ACHN (cell line): ENCODE measurements at places on chromosomes 5 and 9.
A peak's percentile ranks its signal among the peaks of the same experiment; 100 is the strongest.

DNA sequence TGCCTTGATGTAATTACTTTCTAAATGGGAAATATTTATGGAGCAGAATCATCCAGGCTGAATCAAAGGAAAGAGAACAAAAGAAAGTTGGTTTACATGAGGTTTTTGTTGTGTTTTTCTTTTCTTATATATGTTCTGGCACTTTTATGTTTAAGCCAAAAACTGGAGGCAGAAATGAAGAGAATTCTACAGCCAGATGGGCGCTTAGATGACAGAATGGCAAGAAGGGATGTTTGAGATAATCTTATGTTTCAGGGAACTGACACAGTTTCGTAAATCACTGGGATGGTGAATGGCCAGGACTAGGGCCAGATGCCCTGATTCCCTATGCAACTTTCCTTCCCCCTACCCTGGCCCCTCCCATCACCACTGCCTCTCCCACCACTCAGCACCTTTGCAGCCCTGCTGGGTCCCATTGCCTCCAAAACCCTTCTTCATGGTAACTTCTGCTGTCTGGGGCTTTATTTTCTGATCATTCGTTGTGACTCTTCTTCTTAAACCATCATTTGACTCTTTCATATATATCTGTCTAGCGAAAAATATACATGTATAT lies 111.8 kb downstream of the EFNA5 start:
- no peak for DNase-seq

DNA sequence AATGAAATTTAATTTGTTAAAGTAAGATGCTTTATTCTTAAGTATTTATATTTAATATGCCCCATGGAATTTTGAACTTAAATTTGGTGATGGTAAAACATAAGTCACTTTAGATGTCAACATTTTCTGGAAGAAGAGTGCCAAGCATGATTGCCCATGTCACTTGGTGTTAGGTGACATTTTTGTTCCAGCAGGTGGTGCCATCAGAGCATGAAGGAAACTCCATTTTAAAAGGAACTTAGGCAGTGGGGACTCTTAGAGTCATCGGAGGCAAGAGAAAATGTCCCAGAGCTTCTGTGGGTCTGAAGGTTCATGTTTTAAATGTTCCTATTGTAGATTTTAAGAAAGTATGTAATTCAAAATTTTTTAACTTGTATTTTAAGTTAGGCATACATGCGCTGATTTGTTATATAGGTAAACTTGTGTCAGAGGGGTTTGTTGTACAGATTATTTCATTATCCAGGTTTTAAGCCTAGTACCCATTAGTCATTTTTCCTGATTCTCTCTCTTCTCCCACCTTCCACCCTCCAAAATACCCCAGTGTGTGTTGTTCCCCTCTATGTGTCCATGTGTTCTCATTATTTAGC lies 789.3 kb downstream of the SEMA5A start:
- peak; percentile 37 for DNase-seq

DNA sequence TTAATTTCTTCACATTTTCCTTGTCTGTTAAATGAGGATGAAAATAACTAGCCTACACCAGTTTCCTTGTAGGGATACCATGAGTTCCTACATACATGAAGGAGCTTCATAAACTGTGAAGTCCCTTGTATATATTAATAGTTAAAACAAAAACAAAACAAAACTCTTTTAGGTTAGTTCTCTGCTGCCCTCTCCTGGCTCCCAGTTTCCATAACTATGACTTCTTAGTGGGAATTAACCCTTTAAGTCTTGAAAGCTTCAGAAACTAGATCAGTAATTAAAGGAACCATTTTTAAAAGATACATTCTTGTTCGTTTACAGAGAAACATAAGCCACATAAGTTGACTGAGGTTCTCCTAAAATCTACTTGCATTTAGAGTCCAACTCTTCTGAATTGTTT lies 500.0 kb upstream of the C9orf72 start:
- peak; percentile 58 for DNase-seq

GRCh38 chr9:120545701-120546550 lies 34.0 kb downstream of the CDK5RAP2 start:
- DNase-seq = no peak

DNA sequence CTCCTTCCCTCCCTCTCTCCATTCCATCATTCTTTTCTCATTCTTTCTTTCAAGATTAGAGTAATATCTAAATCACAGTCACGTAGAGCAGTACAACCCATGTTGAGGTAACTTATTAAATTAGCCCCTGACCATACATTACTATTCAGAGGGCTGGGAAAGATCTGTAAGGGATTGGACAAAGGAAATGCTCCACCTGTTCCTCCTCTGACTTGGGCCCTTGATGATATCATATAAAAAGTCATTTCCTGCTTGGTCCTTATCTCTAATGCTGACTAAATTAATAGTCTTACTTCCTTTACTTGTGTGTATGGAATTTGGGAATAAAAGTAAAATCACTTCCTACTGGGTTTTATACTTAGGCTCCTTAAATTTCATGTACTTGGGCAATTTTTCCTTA lies 40.8 kb downstream of the SNX18 start:
- no peak for DNase-seq

GRCh38 chr9:128715436-128715750 lies 8.5 kb downstream of the ZDHHC12 start:
- DNase-seq = no peak

DNA sequence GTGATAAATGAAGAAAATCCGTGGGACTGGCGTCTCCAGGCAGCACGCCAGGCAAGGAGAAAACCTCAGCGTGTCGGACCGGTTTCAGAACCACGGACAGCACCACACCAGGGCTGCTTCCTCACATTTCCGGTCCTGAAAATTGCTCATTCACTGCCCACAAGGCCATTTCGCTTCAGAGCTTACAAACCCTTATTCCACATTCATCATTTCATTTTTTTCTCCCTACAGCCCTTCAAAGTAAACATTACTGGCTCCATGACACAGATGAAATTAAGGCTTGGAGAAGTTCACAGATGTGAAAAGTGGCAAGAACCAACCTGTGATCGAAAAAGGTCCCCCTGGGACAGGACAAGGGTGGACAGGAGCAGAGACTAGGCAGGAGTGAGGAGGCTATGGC lies 1.5 kb upstream of the GPRIN1 start:
- peak; percentile 83 for DNase-seq

GRCh38 chr5:54746777-54747398 lies 229.3 kb downstream of the SNX18 start:
- DNase-seq = no peak

- DNase-seq = peak; percentile 83
These were observed 13.3 kb downstream of the RPS14 start for GRCh38 chr5:150436141-150436680.

DNA sequence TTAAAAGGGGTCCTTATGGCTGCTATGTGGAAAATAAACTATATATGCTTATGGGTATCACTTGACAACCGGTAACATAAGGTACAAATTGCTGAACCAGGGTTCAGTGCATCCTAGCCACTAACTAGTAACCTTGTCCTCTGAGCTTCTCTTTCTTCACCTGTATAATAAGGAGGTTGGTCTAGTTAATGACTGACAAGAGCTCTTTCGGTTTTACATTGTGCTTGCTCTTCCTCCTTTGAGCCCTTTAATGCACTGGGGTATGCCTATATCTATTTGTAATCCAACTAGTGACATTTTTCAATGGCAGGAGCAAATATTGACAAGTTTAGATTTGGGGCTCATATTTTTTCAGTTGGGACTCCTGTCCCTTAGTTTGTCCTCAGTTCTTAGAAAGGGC lies 66.1 kb downstream of the NPR3 start:
- DNase-seq = no peak

DNA sequence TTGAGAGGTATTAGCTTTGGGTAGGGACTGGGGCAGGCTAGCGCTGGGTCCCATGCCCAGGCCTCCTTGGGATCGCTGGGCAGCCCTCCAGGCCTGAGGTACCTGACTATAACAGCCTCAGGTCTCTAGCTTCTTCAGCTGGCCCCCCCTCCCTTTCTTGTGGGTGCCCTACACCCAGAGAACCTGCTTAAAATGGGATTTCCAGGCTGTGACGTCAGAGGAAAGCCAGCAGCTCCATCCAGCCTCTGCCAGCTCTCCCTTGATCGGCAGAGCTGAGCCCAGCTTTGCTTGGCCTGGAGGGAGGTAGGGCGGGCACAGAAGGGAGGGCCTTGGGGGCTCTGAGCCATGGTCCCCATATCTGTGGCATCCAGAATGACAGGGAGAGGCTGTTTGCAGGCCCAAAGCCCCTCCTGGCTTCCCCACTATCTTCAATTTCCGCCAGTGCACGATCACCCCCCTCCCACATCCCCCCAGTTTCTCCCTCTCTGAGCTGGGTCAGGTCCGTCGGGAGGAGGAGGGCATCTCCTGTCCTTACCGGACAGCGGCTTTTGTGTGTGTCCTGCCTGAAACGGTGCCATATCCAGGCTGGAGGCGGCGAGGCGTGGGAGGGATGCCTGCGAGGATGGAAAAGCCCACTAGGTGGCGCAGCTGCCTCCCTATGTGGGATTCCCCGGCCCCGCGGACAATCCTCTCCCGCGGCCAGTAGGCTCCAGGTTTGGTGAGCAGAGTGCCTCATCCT lies 10.8 kb downstream of the REEP2 start:
- DNase-seq = peak; percentile 80

GRCh38 chr5:141382469-141383294 lies at the start of gene PCDHGA7:
Gene PCDHGA7, plus strand, starts transcription at chr5:141382742. Its CDS starts 158 bp downstream, at chr5:141382900.
- peak; percentile 60 for DNase-seq

GRCh38 chr5:173242079-173242478 lies 7.1 kb upstream of the NKX2-5 start:
- DNase-seq = no peak

- no peak for DNase-seq
These were observed 126.5 kb downstream of the MAST4 start for GRCh38 chr5:66722686-66723085.

DNA sequence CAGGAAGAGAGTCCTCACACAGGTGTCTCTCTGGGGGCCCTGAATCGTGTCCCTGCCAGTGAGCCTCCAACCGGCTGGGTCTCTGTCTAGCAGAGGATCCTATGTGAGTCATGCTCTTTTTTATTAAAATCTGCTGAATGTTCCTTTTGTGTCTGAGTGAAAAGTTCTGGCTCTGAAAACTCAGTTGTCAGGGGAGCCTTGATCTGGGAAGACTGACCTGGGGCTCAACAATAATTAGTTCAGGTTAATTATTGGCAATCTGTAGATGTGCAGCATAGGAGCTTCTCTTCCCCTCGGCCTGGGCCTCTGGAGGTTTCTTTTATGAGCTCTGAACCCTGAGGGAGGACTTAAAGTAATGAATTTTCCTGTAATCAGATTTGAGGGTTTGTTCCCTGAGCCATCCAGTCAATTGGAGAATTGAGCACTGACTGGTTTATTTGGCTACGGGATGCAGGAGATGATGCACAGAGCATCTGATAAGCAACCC lies 45.2 kb downstream of the ALG2 start:
- no peak for DNase-seq

DNA sequence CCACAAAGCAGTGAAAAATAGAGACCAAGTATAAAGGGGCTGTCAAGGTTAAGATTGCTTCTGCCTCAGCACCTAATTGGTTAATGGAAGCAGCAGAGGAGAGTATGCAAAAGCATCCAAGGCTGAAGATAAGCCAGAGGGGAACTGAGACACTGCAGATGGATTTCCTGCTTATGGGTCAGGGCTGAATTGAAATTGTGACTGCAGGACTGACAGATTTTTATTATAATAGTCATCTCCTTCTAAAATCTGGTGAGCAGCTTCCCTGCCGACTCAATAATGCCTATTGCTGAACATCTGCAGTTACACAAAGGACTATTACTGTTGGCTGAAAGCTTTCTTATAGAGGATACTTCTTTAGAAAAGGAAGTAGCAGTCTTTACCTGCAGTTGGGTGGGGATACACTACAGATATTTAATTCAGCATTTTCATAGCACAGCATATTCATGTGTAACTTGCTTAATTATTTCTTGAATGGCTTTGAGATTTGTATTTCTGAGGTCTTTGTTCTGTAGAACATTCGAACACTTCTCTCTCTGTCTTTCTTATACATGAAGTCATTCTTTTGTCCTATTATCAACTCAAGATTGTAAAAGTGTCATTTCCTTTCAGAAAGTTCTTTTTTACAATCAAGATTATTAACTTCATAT lies 363.0 kb upstream of the RIOK2 start:
- no peak for DNase-seq

DNA sequence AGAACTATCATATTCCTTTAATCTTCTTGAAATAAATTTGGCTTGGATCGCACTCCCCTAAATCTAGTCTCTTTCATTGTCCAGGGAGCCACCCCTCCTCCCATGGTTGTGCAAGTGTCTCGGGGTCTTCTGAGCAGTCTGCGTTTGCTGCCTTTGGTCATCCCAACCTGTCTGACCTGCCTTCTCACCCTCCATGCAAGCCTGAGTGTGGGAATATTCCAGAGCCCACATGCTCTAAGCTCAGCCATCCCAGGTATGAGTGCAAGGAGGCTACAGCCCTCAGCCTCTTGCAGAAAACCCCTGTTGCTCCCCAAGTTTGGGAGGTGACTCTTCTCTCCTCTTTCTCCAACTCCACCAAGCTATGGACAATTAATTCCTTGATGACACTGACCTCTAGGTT lies 7.7 kb upstream of the CTSL start:
- no peak for DNase-seq

- no peak for DNase-seq
These were observed 9.3 kb downstream of the PLPP7 start for GRCh38 chr9:131298816-131299215.

DNA sequence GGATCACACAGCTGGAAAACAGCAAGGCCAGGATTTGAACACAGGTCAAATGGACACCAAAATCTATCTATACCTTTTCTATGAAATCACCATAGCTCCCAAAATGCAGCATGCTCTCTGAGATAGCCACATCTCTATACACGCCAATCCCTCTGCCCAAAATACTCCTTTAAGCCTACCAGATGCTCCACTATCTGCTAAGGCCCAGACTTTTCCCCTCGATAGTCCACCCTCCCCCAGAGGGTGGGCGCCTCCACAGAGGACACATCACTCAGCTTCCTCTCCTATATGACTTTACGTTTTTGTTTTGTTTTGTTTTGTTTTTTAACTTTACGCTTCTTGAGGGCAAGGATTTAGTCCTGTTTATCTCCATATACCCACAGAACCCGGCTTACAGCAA lies 46.8 kb downstream of the MTMR12 start:
- DNase-seq = no peak

GRCh38 chr5:133303298-133303697 lies 251.5 kb downstream of the HSPA4 start:
- DNase-seq = no peak

DNA sequence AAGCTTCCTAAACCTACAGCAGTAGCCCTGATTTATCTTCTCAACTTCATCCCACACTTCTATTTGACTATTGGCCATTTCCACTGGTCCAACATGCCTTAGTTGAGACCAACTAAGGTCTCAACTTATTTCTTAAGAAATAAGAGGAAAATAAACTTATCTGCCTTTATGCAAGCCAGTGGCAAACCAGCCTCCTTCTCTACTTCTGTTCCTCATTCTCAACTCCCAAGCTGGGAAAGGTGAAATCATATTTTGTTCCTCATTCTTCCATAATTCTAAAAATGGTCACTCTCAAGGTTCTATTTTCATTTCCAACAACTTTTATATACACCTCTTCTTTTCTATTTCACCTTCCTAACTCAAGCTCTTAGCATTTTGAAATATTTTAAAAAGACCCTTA lies 149.6 kb upstream of the C9orf72 start:
- DNase-seq = no peak

- DNase-seq = peak; percentile 57
These were observed 73.6 kb upstream of the RETREG1 start for GRCh38 chr5:16690243-16690852.
